Activated T-cell treated with anti-CD3 and anti-CD28 coated beads, Interleukin-2, amount 50 U/mL, for 72 hours (primary cell): ENCODE measurements at places on chromosomes 6 and 20. TPM values are rescaled to one million over a fixed set of nuclear protein-coding genes. Genes with fewer than 3 reads are reported as not detected.

GRCh38 chr6:27631609-27631916, 158.7 kb upstream of the ZNF184 start:
- no peak for DNase-seq

DNA sequence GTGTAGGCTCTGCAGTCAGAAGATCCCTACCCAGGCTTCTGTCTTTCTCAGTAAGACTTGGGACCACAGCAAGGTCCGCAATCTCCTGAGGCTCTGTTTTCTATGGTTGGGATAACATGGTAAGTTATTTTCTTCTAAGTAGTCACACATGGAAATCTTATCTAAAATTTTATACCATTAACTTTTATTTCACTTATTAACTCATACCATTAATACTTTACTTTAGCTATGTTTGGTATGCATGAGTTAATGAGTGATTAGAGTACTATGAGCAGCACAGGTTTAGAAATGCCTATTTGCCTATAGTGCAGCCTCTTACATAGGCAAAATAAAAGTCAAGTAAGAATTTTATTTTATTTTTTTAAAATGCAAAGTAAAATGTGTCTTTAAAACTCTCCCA, 27.2 kb downstream of the GINM1 start:
- no peak for DNase-seq

DNA sequence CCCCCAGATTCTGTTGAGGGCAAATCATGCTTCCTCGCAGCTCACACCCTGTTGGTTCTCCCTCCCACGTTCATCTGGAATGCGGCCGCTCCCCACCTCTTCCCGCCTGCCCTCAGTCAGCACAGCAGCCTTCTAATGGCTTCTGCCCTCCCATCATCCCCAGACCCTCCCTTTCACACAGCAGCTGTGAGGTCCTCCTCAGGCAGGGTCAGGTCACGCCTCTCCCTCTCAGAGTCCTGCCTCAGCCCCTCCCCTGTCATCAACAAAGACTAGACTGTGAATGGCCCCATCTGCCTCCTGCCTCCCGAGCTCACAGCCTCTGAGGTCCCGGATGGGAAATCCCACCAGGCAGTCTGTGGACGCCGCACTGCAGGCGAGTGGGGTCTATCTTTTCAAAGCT, 7.9 kb upstream of the BHLHE23 start:
- DNase-seq, result no peak

DNA sequence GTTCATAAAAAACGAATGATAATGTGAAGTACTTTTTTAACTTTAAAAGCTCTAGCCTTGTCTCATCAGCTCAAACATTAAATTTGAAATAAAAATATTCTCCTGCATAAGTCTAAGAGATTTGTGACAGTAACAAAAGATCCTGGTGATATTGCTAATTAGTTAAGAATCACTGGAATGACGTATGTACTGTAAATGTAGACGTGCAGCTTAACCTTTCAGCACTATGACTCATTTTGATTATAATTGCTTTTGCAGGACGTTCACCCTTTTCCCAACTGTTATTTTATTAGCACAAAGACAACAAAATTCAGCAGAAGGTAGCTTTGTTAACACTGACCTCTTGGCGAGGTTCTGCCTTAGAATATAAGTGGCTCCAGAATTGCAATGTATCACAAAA, 68.6 kb downstream of the TENT5A start:
- DNase-seq, result no peak

- peak; percentile 12 for DNase-seq
Measured at GRCh38 chr6:148441454-148441911, 98.8 kb downstream of the SASH1 start.

- no peak for DNase-seq
Measured at GRCh38 chr6:3913077-3913957, 64.1 kb downstream of the FAM50B start.

DNA sequence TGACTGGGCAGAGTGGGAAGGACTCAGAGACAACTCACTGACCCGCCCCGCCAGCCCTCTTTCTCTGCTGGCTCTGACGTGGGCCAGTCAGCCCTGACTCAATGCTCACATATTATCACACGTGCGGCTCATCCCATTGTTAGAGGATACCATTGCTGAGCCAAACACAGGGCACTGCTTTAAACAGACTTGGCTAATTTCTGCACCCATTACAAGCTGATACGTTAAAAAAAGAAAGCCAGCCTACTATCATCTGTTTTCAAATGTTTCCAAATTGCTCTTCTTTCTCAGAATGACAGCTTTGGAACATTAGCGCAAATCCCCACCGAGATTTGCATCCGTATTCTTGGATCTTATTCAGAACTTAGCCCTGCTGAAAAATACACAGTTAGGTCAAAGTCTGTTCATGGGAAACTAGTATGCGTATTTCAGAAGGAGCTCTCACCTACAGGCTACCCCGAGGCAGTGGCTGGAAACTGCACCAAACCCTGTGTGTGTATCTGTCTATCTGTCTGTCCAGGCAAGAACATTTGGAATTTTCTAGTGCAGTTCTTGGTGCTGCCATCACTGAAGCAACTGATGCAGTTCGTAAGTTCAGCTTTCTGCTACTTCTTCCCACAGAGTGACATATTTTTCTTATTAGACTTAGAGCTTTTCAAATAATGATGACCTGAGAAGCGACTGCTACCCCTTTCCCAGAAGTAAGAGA, 32.8 kb downstream of the RAMACL start:
- no peak for DNase-seq

DNA sequence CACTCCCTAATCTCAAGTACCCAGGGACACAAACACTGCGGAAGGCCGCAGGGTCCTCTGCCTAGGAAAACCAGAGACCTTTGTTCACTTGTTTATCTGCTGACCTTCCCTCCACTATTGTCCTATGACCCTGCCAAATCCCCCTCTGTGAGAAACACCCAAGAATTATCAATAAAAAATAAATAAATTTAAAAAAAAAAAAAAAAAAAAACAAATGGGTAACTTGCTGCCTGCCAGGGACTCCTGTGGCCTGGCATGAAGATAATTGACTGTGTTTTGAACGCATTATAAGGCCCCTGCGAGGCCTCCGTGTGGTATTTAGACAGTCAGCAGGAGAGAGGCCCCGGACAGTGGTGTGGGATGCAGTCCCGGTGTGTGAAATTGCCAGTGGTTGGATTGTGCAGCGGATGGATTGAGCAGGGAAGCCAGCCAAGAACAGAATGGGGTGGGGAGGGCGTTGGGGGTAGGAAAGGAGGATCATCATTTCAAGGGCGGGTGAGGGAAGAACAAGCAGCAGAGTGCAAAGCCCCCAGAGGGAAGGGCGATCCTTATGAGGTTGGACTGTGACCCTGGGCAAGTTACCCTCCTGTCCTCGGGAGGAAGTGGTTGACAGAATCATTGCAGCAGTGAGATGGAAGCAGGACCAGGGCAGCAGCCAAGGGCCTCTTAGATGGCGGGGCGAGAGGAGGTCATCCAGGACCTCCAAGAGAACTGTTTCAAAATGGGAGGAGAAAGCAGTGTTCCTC, 43.3 kb downstream of the PPARD start:
- DNase-seq, result no peak

DNA sequence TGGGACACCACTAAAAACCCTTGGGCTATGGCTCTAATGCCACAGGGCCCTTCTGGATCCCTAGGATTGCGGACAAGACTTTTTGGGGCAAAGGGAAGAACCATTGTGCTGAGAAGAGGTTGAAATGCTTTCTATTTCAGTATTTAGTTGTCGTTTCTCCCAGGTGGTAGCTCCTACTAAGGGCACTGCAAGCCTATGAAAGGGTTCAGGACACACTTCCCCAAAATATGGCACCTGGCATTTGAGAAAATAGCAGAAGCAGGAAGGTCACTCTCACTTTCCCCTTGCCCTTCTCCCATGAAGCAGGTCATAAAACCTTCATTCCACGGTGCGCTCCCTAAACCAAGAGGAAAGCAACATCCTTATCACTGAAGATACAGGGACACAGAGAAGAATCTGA, 125.4 kb upstream of the GPR6 start:
- no peak for DNase-seq

- no peak for DNase-seq
Measured at GRCh38 chr20:57379263-57379647, 11.9 kb upstream of the RBM38 start.

- DNase-seq, result no peak
Measured at GRCh38 chr6:25831532-25832306, at the start of gene SLC17A1. SLC17A1 (minus strand) TSS chr6:25832052; CDS start chr6:25830557, 1,495 bp downstream.

GRCh38 chr6:1215023-1215422, 96.9 kb upstream of the FOXQ1 start:
- DNase-seq, result no peak

DNA sequence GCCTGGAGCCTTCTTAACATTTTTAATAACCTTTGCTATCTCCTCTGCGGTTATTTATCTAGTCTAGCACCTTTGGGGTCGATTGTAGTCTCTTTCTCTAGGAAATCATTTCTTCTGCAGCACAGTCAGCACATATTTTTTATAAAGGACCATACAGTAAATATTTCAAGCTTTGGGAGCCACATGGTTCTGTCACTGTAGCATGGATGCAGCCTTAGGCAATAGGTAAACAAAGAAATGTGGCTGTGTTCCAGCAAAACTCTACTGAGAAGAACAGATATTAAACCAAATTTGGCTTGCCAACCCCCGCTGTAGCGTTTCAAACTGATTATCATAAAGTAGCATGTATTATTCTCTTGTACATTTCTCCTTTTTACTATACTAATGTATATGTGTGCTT, 95.7 kb downstream of the SLC23A2 start:
- no peak for DNase-seq

DNA sequence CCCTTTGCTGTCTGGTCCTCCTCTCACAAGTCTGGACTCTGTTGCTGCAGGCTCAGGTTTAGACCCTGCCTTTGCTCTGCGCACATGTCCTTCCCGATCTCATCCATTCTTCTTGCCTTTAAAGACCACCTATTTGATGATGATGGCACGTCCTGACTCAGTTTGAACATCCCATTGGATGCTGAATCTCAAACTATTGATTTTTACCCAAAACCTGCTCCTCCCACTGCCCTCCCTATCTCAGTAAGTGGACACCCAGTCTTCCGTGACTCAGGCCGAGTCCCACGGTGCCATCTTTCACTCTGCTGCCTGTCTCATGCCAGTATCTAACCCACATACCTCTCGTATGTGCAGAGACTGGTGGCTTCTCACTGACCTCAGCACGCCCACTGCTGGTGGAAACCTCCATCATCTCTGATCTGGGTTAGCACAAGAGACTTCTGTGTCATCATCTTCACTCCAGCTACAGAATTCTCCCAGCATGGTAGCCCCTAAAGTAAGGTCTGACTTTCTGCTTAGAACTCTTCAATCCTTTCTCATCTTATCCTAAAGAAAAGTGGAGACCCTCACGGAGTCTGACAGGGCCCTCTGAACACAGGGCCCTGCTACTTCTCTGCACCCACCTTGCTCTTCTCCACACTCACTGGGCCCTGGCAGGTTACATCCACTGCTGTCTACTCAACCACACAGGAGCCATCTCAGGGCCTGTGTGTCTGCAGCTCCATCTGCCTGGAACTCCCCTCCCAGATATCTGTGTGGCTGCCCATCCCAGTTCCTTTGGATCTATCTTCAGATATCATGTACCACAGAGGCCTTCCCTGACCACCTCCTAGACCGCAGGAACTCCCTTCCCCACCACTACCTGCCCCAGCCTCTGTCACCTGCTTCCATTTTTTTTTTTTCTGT, 387.1 kb upstream of the AGPAT4 start:
- peak; percentile 16 for DNase-seq

GRCh38 chr20:41784209-41784958, 166.2 kb upstream of the CHD6 start:
- DNase-seq, result no peak

GRCh38 chr20:25063981-25064380, 6.0 kb upstream of the ACSS1 start:
- no peak for DNase-seq

DNA sequence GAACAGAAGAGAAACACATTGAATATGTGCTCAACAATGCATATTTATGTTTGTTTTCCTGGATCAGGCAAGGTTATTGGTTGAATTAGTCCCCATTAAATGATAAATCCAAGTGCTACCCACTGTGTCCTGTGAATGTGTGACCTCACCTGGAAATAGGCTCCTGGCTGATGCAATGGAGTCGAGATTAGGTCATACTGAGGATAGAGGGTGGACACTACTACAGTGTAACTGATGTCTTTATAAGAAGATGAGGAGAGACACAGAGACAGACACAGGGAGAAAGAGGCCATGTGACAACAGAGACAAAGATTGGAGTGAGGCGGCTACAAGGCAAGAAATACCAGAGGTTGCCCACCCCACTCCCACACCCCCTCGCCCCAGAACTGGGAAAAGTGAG, 559.3 kb downstream of the C6orf118 start:
- no peak for DNase-seq

DNA sequence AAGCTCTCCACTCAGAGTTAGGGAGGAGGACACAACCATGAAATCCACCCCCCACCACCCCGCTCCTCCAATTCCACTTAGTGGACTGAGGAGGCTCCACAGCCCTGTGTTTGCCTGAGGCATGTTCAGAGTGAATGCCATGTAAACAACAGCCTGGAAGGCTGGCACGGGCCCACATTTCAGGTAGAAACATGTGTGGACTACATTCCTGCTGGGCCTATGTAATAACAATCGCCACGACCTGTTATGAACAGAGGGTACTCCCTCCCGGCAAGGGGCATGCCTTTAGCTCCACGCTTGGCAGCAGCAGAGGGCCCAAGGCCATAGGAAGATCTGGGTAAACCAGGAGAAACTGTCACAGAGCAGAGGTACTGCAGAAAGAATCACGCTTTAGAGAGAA, 65.5 kb downstream of the ISM1 start:
- no peak for DNase-seq

GRCh38 chr6:141752677-141753076, 380.0 kb upstream of the GJE1 start:
- DNase-seq, result no peak

- DNase-seq, result no peak
Measured at GRCh38 chr6:143406673-143407072, 43.8 kb downstream of the ADAT2 start.

DNA sequence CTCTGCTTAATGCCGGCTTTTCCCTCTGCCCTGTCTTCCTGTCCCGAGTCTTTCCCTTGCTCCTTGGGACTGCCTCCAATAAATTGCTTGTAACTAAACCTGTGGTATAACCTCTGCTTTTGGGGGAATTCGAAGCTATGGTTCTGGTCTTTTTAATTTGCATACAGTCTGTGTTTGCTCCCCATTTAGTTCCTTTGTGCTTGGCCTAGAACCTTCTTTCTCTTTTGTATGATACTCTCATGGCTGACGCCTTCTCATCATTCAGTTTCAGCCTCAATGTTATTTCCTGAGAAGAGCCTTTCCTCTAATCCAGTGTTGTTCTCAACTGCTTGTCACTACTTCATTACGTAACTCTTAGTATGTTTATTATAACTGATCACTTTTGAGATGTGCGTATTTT, 248.0 kb downstream of the PHF3 start:
- DNase-seq, result no peak

The OPN5 gene
- not detected for total RNA-seq

The OR2B6 gene
- total RNA-seq, result 0.35 TPM

The OSTM1 gene
- 19.6 TPM for total RNA-seq

The TTLL9 gene
- total RNA-seq, result not detected

The BPIFA1 gene
- total RNA-seq, result not detected

The GPLD1 gene
- total RNA-seq, result 0.82 TPM

The COL9A3 gene
- total RNA-seq, result 0.31 TPM

The GGT7 gene
- total RNA-seq, result 23.1 TPM

The TBXT gene
- total RNA-seq, result not detected

The OTOR gene
- not detected for total RNA-seq

The MTHFD1L gene
- total RNA-seq, result 138 TPM

The LHFPL5 gene
- total RNA-seq, result not detected

The NFYA gene
- total RNA-seq, result 32.4 TPM
